ENCODE measurements at places on chromosomes 7 and 10.

DNA sequence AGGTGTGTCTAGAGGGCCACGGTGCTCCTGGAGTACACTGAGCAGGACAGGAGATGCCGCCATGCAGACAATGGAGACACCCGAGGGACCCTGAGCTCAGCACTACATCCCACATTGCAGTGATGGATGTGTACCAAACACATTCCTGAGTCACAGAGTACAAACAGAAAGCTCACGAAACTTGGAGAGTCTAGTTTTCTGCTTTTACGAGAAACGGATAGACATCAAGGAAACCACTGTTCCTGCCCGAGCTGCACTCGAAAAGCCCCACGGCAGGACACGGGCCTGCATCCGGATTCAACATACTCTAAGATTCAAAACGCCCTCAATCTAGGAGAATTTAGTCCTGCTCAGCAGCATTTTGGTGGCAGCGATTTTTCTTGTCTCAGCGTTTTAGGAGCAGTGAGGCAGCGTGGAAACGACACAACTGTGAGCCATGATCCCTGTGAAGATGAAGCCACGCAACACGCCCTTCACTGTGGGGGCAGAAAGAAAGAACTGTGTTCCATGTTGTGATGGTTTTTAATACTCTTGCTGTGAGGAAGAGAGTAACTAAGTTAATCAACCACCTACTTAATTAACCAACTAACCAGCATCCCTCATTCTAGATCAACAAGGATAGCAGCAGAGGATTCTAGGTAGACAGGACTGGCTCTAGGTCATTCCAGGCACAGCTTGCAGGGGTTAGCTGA, 3.2 kb downstream of the TNS3 start:
- no peak for DNase-seq

DNA sequence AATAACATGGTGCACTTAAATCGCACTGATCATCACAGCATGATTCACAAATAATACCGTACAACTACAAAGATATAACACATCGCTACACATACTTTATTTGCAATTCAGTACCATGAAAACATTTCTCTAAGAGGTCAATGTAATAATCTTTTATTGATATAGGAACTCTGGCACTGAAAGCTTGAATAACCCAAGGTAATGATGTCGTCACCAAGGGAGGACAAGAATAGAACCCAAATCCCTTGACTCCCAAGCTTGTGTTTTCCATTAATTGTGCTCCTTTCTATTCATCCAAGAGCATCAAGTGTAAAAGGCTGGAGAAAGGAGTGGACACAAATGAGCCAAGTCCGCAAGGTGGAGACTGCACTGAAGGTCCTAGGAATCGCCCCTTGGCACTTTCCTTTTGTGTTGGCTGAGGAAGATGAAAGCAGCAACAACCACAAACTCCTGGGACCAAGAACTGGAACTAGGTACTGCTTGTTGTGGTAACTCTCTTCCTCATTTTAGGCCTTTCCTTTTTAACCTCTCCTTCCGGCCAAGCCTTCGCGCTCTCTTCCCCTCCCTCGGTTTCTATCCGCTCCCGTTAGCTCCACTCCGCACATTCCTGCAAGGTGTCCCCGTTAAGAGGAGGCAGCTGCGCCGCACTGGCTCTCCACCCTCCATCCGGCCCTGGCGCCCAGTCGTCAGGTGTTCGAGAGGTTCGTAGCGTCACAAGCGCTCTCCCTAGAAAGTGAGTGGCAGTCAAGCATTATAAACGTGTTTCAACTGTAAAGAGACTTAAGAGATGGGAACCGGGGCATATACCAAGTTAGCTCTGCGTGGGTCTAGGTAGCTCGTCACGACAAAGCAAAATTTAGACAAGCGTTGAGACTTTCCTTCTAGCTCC, 1.0 kb upstream of the CBLL1 start:
- peak; percentile 91 for DNase-seq

DNA sequence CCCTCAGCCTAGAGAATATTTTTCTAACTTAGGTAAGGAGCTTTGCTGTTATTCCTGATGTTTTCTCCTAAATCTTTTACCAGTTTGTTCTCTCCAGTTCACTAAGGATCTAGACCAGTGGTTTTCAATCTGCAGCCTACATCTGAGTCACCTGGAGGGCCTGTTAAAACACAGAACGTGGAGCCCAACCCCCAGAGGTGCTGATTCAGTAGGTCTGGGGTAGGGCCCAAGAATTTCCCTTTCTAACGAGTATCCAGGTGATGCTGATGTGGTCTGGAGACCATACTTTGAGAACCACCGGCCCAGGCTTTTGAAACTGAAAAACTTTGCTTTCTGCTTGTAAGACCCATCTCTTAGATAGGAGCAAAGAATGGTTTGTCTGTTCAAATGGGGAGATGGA, 51.2 kb upstream of the KMT2E start:
- no peak for DNase-seq

- no peak for DNase-seq
Observed at GRCh38 chr10:77622889-77623291, 14.7 kb downstream of the KCNMA1 start.
